T-helper 22 cell (primary cell): ENCODE measurements at places on chromosomes 4 and X.

GRCh38 chrX:148298737-148299136 lies 201.7 kb upstream of the AFF2 start:
- DNase-seq = no peak

GRCh38 chrX:125131164-125131563 lies 188.5 kb upstream of the TEX13C start:
- DNase-seq = no peak

DNA sequence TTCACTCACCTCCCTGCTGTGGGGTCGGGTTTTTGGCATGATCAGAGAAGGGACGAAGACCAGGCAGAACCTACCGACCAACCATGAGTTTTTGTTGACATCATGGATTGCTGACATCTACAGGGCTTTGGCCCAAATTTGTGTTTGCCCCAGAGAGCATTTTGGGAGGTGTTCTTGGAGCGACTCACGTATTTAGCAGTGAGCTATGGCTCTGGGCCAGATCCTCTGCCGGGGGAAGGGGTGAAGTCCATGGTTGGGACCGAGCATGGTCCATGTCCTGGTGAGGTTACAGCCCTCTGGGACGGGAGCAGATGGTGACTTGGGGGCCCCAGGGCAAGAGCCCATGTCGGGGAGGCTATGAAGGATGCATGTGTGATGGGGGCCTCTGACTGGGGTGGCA lies 17.4 kb downstream of the SORCS2 start:
- no peak for DNase-seq

DNA sequence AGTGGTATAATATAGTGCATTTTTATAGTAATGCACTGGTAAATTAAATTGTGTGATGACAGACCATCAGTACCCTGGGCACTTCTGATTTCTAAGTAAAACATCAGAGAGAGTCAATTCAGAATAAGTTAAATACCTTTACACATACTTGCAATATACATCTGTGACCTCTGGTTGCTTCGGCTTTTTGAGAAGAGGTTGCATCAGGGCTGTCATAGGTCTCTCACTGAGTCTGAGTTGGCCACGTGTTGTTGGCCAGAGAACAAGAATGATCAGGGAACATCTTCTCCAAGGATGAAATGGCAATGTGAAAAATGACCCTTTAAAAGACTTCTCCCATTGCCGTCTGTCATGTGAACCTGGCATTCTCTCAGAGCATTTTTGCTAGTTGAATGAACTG lies 36.9 kb upstream of the PUDP start:
- DNase-seq = no peak

GRCh38 chr4:35938936-35939335 lies 305.4 kb downstream of the ARAP2 start:
- DNase-seq = no peak

DNA sequence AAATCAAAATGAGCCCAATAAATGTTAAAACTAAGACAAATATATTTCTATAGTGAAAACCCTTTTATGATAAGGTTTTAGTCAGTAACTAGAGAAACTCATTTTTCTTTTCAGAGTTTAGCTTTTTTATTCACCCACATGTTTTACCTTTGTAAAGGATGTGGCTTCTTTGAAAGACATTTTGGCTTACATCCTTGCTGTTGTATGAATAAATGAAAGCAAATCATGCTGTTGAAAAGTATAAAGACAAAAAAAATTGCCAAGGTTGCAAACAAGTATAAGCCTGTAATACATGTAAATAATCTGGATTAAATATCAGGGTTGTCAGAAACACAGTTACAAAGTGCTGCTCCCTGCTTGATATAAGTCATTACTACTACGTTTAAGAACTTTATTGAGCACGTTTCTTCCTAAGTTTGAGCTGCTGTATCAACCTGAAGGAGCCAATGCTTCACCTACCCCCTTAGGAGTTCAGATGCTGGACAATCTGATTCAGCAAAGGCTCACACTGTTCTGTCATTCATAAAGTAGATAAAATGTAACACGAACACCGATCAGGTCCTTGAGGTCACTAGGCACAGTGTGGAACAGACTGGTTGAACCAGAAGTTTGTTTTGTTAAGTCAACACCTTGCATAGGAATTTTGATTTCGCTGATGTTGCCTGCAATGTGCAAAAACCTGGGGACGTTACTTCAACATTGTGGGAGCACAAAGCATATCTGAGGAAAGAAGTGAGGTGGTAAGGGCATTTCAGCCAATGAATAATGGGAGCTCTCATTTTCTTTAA lies 321.2 kb upstream of the BMP3 start:
- DNase-seq = no peak

DNA sequence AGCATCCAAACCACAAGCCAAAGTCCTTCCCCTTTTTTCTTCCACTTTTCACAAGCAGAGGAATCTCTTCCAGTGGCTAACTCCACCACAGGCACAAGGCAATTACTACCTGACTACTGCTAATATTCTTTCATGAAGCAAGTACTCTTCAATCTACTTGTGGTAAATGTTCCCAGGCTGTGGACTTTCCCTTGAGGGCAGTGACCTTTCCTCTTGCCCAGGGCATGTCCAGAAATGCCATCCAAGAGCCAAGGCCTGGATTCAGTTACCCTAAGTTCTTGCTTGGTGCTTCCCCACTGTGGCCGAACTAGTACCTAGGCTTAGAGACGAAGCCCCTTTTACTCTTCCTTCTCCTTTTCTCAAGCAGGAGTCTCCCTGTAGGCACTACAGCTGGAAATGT lies 400.7 kb downstream of the DCAF12L2 start:
- no peak for DNase-seq

DNA sequence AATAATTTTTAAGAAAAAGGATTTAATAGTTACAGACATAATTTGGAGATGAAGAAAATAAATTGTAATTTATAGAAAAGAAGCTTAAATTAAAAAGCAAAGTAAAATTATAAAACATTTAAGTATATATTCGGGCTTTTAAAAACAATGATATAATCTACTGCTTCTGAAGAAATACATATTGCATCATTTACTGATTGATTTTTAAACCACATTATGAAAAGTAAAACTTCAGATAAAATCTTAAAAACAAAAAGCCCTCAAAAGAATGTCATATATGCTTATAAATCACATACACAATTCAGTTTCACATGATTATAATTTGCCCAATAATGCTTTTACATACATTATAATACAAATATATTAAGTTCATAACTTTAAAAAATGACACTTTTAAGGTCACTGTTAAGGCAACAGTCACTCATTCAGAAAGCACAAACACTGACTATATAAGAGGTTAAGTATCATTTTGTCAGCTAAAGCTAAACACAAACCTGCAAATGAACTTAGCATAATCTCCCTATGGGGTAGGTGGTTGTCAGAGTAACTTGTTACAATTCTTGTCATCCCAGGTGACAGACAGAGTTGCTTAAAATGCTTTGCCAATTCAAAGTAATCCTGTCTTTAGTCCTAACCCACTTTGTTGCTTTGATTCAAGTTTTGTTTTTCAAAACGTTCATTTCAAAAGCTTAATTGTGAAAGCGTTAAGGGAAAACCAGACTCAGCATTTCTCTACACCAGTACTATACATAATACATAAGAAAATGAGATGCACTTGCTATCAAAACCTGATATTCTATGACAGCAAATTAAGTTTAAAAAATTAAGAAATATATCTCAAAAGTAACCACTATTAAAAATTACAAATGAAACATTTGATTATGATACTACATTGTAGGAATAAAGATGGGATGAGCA lies 90.6 kb upstream of the MAB21L2 start:
- DNase-seq = no peak

- no peak for DNase-seq
These were observed 42.5 kb upstream of the BBS12 start for GRCh38 chr4:122689972-122690371.

DNA sequence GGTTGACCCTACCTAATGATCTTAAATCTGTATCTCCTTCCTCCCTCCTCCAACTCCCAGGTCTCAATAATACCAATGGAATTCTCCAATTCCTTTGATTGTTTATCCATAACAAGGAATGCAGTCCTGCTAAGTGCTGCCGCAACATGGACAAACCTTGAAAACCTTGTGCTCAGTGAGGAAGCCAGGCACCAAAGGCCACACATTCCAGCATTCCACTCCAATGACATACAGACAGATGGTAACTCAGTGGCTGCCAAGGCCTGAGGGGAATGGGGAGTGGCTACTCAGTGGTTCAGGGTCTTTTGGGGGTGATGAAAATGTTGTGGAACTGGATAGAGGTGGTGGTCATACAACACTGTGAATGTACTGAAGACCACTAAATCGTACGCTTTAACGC lies 10.4 kb downstream of the HAUS7 start:
- no peak for DNase-seq

DNA sequence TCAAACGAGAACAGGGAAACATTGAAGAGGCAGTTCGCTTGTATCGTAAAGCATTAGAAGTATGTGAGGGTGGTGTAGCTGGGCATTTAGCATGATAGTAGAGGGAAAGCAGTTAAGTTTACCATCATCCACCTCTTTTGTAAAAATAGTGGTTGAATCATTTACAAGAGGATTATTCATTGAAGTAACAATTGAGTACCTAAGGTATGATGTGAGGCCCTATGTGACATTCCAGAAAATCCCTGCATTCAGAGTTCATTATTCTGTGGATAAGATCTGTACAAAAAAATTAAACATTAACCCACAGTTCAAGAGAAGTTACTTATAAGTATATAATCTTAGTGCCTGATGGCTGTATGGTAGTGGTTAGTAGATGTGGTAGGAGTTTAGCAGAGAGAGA lies 22.2 kb upstream of the GCNA start:
- DNase-seq = no peak

DNA sequence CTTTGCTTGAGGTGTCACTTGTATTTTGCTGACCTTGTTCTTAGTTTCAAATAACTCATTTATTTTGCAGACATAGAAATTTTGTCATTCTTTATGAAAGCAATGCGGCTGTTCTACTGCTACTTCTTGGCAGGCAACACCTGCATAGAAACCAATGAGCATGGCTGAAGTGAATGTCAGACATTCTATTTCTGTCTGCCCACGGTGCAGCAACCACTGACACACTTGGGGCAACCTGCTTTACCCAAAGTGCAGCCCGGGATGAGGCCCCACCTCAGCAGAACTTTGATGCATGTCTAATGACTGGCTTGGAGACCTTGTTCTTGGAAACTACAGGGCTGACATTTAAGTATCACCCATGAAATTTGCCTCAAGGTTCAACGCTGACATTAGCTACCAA lies 93.6 kb downstream of the RBM47 start:
- no peak for DNase-seq
